ENCODE measurements at places on chromosomes 6 and 20. TPM values are rescaled to one million over a fixed set of nuclear protein-coding genes. Genes with fewer than 3 reads are reported as not detected.

- DNase-seq = no peak
These were observed 609.1 kb upstream of the SLC35B3 start for GRCh38 chr6:9044426-9044825.

DNA sequence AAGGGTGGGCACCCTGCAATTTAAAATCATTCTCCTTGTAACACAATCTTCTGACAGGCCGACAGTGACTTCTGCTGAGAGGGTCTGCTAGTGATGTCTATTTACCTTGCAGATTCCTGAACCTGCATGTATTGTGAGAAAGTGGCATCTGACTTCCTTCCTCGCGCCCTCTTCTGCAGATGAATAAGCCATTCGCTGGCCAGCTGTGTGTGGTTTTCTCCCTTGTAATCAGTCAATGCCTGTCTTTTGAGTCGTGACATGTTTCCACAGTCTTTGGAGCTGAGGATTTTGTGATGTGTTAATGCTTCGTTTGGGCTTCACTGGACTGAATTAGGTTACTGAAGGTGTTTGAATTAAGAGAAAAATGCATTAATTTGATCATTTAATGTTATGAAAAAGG is 125.3 kb downstream of the GRM1 start:
- DNase-seq = no peak

DNA sequence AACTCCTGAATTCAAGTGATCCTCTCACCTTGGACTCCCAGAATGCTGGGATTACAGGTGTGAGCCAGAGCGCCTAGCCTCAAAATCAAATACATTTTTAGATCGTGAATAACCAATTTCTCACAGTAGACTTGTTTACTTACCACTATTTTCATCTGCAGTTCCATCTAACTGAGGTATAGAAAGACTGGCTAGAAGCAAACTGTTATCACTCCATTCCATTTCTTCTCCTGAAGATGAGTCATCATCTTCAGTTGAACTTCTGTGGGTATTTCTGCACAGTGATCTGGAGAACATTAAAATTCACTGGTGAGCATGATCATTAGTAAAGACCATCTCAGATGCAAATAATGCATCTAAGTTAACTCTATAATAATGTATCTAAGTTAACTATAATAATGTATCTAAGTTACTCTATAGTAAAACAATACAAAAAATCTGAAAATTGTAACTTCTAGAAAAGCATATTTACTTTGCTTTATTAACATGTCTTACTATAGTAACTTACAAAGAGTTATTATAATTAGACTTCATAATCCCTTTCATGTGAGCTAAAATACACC is 105.4 kb downstream of the REV3L start:
- no peak for DNase-seq

DNA sequence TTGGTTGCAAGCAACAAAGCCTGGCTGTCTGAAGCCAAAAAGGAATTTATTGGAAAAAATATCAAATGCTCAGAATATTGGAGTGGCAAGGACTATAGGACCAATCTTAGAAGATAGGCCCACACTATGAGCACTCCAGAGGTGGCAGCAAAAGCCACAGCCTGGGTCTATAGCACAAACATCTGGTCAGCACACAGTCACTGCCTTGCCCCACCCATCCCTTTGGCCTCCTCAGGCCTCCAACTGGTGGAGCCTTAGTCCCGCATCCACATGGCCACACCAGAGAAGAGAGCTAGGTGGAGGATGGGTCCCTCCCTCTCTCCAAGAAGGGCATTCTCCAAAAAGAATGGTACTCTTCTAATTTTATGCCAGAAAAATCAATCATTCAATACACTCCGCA is 14.0 kb downstream of the NUDT3 start:
- DNase-seq = no peak

DNA sequence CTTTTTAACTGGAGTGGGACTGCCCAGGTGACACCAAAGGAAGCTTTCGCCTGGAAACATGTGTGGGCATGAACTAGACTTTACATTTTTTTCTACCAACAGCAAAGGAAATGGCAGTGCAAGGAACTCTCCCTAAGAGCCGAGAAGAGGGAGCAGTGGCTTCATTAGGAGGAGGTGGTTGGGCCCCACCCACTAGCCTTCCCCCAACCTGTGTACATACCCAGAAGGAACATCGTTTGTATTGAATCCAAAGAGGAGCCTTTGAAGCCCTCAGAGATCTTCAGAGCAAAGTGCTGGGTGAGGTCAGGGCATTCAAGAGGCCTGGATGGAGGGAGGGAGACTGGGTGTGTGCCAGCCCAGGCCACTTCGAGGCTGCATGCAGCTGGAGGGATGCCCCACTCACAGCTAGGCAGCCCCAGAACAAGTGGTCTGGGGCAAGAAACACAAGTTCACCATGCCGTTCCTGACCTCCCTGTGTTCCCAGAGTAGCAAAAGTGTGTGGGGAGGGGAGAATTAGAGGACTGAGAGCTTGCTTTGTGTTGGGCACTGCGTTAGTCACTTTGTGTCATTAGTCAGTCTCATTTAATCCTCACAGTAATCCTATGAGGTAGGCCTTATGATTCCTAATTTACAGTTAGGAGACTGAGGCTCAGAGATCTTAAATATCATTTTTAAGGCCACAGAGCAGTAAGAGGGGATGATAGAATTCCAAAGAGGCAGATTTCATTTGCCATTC is 191.6 kb upstream of the SUPT3H start:
- no peak for DNase-seq

- DNase-seq = no peak
These were observed 18.8 kb downstream of the ZFAND3 start for GRCh38 chr6:37838219-37838921.

DNA sequence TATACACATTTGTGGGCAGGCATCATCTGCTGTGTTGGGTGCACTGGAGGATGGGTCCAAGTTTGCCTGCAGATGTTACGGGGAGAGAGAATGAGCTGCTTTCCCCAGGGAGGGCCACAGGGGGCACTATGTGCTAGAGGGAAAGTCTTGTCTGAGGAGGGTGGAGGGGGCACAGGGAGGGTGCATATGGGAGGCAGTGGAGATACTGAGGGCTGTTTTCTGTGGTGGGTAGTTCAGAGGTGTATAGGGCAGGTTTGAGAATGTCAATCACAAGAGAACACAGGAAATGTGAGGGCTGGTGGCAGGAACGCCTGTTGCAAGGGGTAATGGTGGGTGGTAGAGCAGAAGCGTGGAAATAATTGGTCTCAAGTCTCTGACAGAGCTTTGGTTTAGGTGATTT is 7.7 kb upstream of the PTPRA start:
- DNase-seq = peak; percentile 28

GRCh38 chr6:116542426-116542825 is 3.1 kb downstream of the TRAPPC3L start:
- DNase-seq = no peak

DNA sequence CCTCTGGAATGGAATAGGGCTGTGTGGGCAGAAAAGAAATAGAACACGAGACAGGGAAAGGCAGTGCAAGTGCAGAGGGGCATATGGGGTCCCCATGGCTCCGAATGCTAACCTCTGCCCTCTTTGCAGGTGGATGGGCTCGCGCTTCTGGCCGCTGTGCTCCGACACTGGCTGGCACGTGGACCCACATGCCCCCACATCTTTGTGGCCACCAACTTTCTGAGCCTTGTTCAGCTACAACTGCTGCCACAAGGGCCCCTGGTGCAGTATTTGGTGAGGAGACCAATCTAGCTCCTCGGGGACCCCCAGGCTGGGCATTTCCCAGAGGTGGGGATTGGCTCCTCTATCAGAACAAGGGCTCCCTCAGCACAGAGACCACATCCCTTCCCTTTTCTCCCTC is 1.1 kb upstream of the SAPCD1 start:
- DNase-seq = no peak

GRCh38 chr6:111899531-111899930 is 26.3 kb upstream of the FYN start:
- DNase-seq = no peak

DNA sequence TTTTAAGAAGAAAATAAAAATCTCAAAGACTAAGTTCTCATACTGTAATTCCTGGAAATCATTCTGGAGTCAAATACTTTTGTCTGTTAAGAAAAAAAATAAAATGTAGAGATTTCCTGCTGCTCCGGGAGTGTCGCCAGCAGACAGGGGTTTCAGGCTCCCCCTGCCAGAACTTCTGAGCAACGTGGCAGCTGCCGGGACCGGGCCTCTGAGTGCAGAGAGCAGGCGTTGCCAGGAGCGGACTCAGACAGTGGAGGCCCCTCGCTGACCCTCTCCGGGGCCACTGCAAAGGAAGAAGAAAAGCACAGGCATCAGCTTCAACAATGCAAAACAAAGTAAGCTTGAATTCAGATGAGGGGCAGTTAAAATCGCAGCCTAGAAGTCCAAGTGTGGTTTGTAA is 95.5 kb downstream of the THBS2 start:
- DNase-seq = no peak

DNA sequence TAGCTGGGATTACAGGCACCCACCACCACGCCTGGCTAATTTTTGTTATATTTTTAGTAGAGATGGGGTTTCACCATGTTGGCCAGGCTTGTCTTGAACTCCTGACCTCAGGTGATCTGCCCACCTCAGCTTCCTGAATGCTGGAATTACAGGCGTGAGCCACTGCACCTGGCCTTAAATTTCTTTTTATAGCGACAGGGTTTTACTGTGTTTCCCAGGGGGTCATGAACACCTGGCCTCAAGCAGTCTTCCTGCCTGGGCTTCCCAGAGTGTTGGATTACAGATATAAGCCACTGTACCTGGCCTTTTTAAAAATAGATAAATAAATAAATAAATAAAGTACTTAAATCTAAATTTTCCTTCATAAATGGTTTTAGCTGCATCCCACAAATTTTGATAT is 57.5 kb downstream of the LIN28B start:
- no peak for DNase-seq

GRCh38 chr6:41051873-41052272 is 1.1 kb upstream of the APOBEC2 start:
- DNase-seq = no peak

GRCh38 chr6:437037-437392 is 45.5 kb downstream of the IRF4 start:
- no peak for DNase-seq

Gene FOXC1
- 0.38 TPM for total RNA-seq

Gene TMEM200A
- total RNA-seq = 0.10 TPM

Gene ADGRB3
- total RNA-seq = 0.38 TPM

Gene OXT
- total RNA-seq = 8.4 TPM

Data from left lobe of liver (tissue), 2 donors.